T-helper 17 cell (primary cell): ENCODE measurements at places on chromosomes 4 and X. TPM values are rescaled to one million over a fixed set of nuclear protein-coding genes. Genes with fewer than 3 reads are reported as not detected.

Gene VSIG4
- not detected for total RNA-seq

Gene SERPINA7
- total RNA-seq, result not detected

Gene BEND4
- total RNA-seq, result 0.47 TPM

Gene IL13RA2
- total RNA-seq, result not detected

Gene TRMT10A
- total RNA-seq, result 3.5 TPM

Gene EBP
- total RNA-seq, result 43.9 TPM

Gene CYBB
- total RNA-seq, result 15.5 TPM

Gene MAGEA10
- not detected for total RNA-seq

DNA sequence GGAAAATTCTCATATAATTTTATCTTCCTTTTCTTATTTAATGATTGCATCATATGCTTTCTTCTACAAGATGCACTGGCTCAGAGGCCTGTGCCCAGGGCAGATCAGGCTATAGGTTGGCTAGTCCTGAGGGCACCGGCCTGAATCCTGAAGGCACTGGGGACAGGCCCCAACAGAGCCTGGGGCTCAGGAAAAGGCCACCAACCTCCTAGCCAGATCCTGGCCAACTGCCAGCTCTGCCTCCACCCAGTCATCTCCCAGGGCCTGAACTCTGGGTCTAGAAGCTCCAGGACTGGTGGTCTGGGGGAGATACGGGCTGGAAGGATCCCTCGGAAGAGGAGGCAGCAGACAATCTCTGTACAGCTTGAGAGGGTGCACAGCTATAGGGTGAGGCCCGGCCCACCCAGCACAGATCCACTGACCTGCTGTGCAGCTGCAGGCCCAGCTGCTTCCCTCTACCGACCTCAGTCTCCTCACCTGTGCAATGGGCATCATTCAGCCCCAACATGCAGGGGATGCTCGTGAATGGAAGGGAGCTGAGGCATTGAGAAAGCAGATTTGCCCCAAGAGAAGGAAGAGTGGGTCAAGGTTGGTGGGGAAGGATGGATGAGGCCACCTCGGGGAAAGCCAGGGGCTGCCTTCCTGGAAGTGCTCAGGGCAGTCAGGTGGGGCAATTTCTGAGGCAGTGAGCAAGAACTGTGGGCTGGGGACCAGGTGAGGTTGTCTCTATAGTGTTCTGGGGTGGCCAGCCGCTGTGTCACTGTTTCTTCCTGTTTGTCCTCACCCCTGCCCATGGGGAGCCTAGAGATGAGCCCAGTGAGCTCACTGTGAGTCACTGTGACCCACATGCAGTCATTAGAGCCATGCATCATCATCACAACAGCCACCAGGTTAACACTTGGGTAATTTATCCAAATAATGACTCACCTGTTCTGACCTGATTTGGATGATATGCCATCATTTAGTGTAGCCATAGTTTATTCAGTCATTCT is 22.4 kb upstream of the XAGE2 start:
- DNase-seq, result no peak

GRCh38 chr4:5996641-5997040 is 21.6 kb downstream of the C4orf50 start:
- DNase-seq, result no peak

GRCh38 chr4:94410678-94411206 is 41.0 kb upstream of the PDLIM5 start:
- no peak for DNase-seq

- no peak for DNase-seq
Observed at GRCh38 chr4:122139139-122139538, 13.0 kb upstream of the BLTP1 start.

DNA sequence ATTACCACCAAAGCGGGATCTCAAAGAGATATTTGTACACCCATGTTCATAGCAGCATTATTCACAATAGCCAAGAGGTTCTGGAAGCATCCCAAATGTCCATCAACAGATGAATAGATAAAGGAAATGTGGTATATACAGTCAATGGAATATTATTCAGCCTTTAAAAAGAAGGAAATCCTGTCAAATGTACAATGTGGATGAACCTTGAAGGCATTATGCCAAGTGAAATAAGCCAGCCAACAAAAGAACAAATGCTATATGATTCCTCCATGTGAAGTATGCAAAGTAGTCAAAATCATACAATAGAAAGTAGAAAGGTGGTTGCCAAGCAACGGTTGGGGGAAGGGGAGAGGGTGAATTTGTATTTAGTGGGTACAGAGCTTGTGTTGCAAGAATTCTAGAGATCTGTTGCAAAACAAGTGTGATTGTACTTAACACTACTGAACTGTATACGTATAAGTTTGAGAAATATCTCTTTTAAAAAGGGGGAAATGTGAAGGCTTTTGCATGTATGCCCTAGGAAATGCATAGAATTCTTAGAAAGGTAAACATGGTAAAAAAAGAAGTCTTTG is 5.0 kb upstream of the ZRSR2 start:
- DNase-seq, result no peak

GRCh38 chr4:92172203-92172602 is 131.6 kb upstream of the GRID2 start:
- no peak for DNase-seq

DNA sequence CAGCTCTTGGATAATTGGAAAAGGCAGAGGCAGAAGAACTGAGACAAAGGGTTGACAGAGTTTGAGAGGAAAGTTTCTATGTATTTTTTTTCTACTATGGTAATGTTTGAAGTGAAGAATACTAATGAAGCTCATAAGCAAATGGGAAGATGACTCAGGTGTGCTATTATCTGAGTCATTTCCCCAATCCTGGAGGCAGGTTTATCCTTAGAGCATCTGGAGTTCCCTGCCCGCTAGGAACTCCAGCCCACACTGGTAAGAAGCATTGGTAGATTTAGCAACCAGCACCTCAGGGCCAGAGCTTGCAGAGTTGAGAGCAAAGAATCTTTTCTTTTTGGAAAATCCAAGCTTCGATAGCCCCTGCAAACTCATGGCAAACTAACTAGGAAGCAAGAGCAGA is 55.2 kb downstream of the DOCK11 start:
- DNase-seq, result no peak

DNA sequence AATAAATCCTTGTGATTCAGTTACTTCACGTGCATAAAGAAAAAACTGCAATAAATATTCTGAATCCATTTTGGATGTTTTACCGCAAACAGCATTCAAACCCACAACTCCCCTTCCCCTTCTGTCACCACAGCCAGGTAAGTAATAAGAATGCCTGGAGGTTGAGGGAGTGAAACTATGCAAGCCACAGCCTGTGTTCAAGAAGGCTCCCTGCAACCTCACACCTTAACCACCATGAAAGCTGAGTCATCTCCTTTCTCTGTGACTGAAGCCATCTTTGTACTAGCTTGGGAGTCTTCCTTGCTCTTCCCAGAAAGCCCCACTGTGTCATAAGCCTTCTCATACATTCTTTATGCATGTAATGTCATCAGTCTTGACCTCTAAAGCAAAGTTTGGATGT is 297.0 kb upstream of the PUDP start:
- no peak for DNase-seq

GRCh38 chr4:143351774-143352451 is 15.2 kb downstream of the GAB1 start:
- DNase-seq, result no peak

DNA sequence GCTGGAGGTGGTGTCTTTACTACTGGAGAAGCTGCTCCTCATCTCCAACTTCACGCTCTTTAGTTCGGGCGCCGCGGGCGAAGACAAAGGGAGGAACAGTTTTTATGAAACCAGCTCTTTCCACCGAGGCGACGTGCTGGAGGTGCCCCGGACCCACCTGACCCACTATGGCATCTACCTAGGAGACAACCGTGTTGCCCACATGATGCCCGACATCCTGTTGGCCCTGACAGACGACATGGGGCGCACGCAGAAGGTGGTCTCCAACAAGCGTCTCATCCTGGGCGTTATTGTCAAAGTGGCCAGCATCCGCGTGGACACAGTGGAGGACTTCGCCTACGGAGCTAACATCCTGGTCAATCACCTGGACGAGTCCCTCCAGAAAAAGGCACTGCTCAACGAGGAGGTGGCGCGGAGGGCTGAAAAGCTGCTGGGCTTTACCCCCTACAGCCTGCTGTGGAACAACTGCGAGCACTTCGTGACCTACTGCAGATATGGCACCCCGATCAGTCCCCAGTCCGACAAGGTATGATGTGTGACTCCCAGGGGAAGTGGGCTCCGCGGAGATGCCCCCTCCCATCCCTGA is 634 bp downstream of the LRAT start:
- DNase-seq, result no peak

DNA sequence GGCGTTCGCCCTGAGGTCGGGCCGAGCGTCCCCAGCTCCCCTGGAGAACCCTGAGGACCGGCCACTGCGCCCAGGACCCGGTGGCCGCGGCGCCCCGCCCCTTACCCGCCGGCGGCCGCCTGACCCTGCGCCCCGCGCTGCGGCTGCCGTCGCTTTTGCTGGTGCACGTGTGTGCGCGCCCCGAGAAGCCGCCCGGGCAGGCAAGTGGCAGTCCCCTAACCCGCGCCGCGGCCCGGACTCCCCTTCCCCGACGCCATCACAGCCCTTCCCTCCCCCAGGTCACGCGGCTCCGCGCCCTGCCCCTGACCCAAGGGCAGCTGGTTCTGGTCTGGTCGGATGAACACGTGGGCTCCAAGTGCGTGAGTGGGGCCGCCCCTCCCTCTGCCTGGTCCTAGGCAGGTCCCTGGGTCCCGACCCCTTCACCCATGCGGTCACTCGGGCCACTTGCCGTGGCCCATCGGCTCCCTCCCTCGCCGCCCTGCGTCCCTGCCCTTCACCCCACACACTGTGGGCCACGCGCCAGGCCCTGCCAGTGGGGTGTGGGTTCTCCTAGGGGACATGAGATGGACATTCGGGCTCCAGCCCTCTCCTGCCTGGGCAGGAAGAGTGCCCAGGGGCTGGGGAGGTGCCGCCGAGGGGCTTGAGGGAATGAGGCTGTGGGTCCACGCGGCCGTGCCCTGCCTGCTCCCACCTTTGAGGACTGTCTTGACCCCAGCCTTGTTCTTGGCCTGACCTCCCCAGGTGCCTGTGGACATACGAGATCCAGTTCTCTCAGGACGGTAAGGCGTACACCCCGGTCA is 8.0 kb upstream of the FGFRL1 start:
- DNase-seq, result no peak

DNA sequence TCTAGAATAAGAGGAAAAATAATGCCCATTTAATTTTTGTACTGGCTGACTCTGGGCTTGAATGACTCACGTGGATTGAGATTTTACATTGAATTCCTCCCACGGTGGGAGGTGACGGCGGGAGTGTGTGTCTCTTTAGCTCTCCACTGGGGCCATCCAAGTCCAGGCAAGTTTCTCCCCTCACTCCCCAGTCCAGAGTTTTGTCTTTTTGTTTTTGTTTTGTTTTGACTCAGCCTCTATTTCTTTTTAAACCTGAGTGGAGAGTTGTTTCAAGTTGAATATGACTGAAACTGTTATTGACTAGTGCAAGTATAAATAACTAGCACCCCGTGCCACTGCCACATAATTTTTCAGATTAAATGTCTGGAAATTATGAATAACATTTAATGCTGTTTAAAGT is 13.6 kb downstream of the CHST7 start:
- no peak for DNase-seq

GRCh38 chr4:153014460-153014859 is 78.3 kb downstream of the FHDC1 start:
- DNase-seq, result no peak

- no peak for DNase-seq
Observed at GRCh38 chr4:63458010-63458409, 951.2 kb downstream of the TECRL start.

GRCh38 chr4:125358453-125358852 is 43.7 kb downstream of the FAT4 start:
- no peak for DNase-seq

DNA sequence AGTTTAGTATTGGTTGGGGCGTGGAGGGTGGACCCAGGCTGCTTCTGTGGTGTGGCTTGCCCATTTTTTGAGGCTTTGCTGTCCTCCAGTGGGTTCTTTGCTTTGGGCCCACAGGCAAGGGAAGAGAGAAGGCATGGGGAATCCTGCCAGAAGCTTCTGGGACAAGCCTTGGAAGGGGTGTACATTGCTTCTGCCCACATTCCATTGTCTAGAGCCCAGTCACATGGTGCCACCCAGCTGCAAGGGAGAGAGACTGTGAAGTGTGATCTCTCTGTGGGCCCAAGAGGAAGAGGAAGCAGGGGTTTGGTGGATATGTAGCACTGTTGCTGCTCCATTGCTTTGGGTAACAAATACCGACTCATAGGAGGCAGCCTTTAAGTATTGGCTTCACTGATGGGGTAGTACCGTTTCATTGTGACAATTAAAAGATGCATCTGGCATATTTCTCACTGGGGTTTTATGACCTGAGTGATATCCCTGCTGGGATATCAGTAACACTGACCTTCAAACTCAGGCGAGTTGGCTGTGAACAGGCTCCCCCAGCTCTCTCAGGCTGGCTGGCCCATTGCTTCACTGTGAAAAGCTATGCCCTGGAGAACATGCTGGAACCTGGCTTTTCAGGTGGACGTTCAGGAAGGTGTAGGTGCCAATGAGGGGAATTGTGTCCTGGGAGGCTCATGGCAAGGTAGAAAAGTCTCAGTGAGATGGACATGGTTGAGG is 85.9 kb downstream of the CLDN34 start:
- DNase-seq, result no peak

- no peak for DNase-seq
Observed at GRCh38 chr4:164828955-164829354, 48.0 kb upstream of the APELA start.
